ENCODE measurements at places on chromosomes 4 and X. TPM values are rescaled to one million over a fixed set of nuclear protein-coding genes. Genes with fewer than 3 reads are reported as not detected.

CCSER1 gene
- polyA plus RNA-seq = 0.16 TPM

ADH1C gene
- polyA plus RNA-seq = not detected

NALF2 gene
- polyA plus RNA-seq = 0.69 TPM

TCEAL6 gene
- not detected for polyA plus RNA-seq

- peak; percentile 56 for DNase-seq
Observed at GRCh38 chr4:108247387-108248049, 78.8 kb upstream of the LEF1 start.

GRCh38 chrX:12440246-12440645, 302.0 kb downstream of the FRMPD4 start:
- no peak for DNase-seq

GRCh38 chr4:53616219-53616618, 24.9 kb upstream of the LNX1 start:
- no peak for DNase-seq

DNA sequence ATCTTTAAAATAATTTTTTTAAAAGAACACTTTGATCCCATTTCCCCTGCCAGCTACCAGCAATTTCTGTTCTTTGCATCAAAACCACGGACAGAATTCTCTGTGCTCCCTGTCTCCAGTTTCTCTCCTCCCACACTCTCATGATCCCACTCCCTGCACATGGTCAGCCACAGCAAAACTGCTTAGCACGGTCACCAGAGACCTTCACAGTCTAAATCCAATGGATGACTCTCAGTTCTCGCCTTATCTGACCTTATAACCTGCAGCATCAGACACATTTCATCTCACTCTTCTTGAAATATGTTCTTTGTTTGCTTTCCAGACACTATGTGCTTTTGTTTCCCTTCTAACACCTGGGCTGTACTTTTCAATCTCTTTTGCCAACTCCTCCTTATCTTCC, 131.5 kb downstream of the NR3C2 start:
- no peak for DNase-seq

DNA sequence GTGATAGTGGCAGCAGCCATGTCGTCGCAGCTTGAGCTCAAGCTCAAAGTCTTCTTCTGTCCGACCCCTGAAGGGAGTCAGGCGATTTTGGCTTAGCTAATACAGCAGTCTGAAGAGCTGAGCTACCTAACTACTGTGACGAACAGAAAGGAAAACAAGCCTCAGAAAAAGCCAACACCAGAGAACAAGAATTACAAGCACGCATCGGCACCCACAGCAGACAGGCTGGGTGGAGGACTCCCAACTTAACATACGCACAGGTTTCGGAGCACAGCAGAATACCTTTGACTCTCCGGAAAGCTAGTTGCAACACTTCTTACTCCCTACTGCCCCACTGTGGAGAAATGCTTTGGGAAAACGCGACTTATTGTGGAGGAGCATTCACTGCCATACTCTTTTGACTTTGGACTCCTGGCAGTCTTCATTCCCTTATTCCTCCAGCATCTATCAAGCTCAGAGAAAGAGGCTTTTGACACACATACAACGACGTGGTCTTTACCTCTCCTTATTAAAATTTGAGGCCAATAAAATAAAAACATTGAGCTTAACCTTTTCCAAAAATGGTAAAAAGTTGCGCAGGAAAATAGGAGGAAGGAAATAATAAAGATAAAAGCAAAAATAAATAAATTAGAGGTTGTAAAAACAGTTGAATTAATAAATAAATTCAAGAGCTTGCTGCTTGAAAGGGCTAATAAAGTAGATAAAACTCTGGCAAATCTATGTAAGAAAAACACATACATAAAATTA, 41.3 kb upstream of the GPC3 start:
- peak; percentile 13 for DNase-seq

- no peak for DNase-seq
Observed at GRCh38 chrX:150543230-150544155, 24.9 kb upstream of the MTM1 start.

DNA sequence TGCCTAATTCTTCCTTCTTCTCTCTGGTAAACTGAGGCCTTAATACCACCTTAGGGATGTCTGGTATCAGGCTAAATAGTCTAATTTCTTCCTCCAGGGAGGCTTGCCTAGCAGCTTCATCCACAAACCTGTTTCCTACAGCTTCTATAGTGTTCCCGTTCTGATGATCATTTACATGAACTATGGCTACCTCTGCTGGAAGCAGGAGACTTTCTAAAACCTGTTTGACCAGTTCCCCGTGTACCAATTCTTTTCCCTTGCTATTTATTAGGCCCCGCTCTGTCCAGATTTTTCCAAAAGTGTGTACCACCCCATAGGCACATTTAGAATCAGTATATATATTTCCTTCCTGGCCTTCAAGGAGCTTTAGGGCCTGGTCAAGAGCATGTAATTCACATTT, 5.8 kb upstream of the USP38 start:
- DNase-seq = peak; percentile 24

- DNase-seq = peak; percentile 86
Observed at GRCh38 chr4:87011340-87012034, 76.7 kb downstream of the AFF1 start.

- no peak for DNase-seq
Observed at GRCh38 chrX:153662266-153662665, 11.3 kb downstream of the PNCK start.

DNA sequence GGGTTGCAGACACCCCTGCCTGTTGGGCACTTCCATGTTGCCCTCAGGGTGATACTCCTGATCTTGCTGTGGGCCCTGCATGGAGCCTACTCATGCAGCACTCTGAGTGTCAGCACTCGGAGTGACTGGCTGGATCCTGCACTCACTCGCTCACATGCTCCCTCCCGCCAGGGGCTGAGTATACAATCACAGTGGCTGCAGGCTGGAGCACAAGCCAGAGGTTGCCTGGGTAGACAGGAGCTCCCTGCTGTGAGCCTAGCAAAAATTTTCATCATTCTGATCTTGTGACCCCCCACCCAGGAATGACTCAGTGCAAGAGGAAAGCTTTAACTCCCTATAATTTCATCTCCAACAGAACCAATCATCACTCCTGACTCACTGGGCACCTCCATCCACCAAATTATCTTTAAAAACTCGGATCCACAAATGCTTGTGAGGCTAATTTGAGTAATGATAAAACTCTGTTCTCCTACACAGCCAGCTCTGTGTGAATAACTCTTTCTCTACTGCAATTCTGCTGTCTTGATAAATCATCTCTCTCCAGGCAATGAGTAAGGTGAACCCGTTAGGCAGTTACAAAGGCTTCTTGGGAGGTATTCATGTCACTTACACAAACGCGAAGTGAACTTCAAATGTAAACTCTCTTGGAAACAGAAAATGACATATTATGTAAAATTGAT, 1180.8 kb upstream of the PABPC4L start:
- DNase-seq = no peak

- DNase-seq = peak; percentile 48
Observed at GRCh38 chr4:112109360-112110058, 35.7 kb upstream of the FAM241A start.

GRCh38 chrX:132677233-132677716, 188.4 kb upstream of the MBNL3 start:
- DNase-seq = no peak

GRCh38 chrX:9279234-9279544, 185.7 kb upstream of the TBL1X start:
- DNase-seq = no peak

DNA sequence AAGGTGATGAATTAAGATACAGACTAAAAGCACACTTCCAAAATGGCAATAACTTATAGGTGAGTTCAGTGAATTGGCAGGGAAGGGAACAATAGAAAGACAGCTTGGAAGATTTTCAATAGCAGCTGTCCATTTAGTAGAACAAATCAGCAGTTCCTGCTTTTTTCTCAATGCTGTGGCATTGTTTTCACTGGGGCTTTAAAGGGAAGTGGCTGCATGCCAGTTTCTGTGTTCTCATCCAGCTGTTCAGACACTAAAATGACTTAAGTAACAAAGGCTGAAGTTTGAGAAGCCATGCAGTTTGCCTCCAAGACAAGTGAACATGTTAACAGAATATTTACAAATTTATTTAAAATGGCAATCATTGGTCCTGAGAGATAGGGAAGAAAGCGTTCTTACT, 291.9 kb downstream of the FAM47A start:
- no peak for DNase-seq

DNA sequence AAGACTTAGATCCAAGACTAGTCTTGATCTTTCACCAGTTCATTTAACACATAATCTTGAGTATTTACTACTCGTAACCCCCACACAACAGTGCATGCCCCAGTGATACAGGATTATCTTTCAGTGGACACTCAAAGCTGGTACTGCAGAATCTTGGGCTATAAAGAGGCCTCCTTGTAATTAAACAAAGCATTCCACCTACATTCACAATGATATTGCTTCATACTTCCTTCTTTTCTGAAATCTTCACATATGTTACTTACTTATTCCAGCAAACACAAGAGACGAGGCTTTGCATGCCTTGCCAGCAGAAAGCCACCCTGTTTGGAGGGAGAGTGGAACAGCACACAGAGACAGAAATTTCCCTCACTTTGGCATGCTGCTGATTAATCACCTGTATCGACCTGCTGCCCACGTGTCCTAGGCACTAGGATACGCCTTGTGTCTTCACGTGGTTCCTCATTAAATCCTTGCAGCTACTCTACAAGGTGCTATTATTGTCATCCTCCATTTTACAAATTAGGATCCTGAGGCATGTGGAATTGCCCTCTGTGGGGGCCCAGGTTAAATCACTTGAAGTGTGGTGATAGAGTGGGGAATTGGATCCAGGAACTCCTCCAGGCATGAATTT, 77.3 kb downstream of the FAM184B start:
- no peak for DNase-seq

- no peak for DNase-seq
Observed at GRCh38 chr4:15754323-15754722, 23.8 kb upstream of the CD38 start.

GRCh38 chr4:169100670-169101101, 90.6 kb upstream of the CBR4 start:
- DNase-seq = no peak

DNA sequence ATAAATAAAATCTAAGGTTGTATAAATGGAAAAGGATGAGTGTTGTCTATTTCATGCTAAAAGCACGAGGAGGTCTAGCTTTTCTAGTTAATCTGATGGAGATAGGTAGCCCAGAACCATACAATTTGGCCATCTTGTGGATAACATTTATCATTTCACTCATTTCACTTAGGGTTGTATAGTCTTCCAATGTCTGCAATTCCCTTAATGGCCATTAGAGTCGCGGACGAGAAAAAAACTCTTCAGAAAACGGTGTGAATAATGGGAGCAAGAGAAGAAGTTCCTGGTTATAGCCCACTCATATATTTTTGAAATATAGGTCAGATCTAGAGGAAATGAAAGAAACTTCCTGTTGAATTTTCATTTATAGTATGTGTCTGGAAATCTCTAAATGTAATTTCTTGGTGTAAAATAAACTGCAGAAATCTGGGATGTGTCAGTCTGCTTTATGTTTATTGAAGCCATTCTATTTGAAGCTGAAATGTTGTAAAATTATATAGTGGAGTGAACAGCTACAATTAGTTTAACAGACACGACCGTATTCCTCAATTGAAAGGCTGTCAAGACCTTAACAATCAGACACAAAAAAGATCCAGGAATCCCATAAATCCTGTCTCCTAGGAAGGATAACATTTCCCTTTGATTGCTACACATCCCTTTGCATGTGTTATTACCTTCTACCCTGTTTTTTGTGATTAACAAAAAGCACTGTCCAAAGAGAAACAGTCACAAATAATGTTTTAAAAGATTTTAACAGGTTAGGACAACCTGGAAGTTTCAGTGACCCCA, 47.7 kb upstream of the MGST2 start:
- DNase-seq = no peak

GRCh38 chr4:53055716-53056403, 193.7 kb downstream of the RASL11B start:
- no peak for DNase-seq
